ENCODE measurements at places on chromosomes 1 and 21. TPM values are rescaled to one million over a fixed set of nuclear protein-coding genes. Genes with fewer than 3 reads are reported as not detected.

DNA sequence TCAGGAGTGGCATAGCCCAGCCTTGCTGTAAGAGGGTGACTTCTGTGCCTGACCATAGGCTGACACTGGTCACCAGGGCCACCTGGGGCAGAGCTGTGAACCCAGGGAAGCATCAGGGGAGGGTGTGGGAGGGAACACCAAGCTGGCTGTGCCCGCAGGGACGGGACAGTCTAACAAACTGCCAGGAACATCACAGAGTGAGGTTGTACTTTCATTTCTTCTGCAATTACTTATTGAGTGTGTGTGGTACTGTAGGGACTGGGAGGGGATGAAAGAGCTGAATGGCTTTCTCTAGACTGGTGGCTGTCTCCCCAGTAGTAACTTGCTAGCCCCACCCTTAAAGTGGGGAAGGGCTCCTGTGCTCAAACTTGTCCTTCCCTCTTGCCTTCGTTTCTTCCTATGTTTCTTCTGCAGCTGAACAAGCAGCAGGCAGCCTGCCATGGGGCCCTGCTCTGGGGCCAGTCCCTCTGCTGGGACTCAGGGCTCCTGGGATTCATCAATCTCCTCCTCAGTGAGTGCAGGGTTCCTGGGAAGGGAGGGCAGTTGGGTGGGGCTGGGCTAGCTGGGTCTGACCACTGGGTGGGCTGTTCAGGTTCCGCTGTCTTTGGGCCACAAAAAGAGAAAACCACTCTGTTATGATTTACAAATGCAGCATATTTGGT lies 39.7 kb upstream of the ETV3 start:
- H3K4me3 ChIP-seq: no peak overlapping the region
- DNase-seq: no peak
- no peaks in the 10 kb centered on the region for H3K4me1 ChIP-seq
- H3K27ac ChIP-seq: no peak overlapping the region
- H3K36me3 ChIP-seq: no peaks in the 10 kb centered on the region

DNA sequence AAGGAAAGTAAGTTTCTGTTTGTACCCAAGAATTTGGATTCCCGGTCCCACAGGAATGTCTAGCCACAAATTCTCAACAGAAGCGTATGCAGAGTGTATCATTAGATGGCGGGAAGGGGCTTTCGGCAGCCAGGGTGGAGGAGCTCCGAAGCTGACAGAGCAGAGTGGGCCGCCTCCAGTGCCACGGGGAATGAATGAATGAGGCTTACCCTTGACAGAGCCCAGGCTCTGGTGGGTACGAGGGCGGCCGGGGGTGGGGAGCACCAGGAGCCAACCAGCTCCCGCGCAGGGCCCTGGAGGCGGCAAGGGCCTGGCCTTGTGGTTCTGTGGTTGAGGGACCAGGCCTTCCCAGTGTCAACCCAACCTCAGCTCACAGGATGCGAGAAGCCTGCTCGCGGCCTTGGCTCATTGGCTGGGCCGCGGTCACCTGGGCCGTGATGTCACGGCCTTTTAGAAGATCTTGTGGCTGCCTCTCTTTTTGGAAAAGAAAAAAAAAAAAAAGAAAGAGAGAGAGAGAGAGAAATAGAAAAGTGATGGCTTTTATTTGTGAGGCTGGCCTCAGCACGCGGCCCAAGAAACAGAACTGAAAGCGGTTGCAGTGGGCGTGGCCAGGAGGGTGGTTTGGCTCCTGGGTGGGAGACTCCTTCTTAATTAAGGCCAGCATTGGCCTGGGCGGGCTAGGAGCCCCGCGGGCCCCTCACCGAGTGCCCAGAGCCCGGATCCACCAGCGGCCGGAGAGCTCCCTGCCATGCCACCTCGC lies 34.9 kb upstream of the RUNX3 start:
- DNase-seq: no peak
- no peaks in the 10 kb centered on the region for H3K36me3 ChIP-seq
- H3K27me3 ChIP-seq: no peaks in the 10 kb centered on the region
- H3K4me3 ChIP-seq: no peak overlapping the region

GRCh38 chr1:114088392-114089299 lies 65.0 kb downstream of the SYT6 start:
- no peaks in the 10 kb centered on the region for H3K36me3 ChIP-seq
- DNase-seq: peak; percentile 27
- no peak overlapping the region for H3K4me3 ChIP-seq
- peaks cover 4% of the 10 kb centered on the region for H3K27me3 ChIP-seq

DNA sequence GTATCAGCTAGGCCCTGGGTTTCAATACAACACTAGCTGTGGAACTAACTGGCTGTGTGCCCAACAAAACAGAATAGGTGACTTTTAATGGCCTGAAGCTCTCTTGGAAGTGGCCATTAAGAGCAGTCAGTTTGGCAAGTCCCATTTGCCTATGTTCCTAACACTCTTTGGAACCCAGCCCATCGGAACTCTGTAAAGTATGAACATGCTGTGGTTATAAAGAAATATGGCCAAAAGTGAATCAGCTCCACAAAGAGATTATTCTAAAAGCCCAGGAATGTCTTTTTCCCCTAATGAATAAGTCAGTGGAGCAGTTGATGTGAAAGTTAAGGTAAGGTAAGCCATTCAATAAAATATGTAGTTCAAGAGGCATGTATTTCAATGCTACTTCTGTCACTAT lies 223.7 kb upstream of the ADAMTS5 start:
- H3K4me1 ChIP-seq: no peaks in the 10 kb centered on the region
- no peak overlapping the region for H3K4me3 ChIP-seq
- H3K27me3 ChIP-seq: no peaks in the 10 kb centered on the region
- DNase-seq: no peak
- peak overlapping the region; percentile 36 for H3K27ac ChIP-seq

DNA sequence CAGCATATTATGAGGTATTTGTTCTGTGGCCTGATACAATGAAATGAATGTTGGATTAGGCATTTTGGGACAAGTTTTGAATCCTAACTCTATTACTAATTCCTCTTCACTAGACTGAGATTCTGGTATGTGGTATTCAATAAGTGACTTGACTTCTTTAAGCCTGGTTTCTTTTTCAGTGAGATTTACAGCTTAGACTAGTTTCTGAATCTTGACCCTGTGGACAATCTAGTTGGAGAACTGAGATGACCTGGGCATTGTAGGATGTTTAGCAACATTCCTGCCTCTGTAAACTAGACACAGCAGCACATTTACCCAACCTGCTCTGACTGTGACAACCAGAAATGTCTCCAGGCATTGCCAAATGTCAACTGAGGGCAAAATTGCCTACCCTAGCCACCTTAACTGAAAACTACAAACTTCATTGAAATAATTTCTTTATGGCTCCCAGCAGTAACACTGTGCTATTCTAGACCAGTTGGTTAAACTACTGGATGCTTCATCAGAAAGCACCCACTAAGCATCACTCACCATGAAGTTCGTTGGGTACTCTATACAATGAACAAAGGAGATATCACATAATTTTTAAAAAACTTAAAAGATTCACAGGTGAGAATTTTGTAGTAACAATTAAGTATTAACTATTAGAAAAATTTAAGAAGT lies 16.8 kb downstream of the PTPRC start:
- H3K36me3 ChIP-seq: no peaks in the 10 kb centered on the region
- no peaks in the 10 kb centered on the region for H3K27me3 ChIP-seq
- no peak overlapping the region for H3K4me3 ChIP-seq
- no peak for DNase-seq
- H3K4me1 ChIP-seq: peaks cover 39% of the 10 kb centered on the region
- peak overlapping the region; percentile 92 for H3K27ac ChIP-seq

DNA sequence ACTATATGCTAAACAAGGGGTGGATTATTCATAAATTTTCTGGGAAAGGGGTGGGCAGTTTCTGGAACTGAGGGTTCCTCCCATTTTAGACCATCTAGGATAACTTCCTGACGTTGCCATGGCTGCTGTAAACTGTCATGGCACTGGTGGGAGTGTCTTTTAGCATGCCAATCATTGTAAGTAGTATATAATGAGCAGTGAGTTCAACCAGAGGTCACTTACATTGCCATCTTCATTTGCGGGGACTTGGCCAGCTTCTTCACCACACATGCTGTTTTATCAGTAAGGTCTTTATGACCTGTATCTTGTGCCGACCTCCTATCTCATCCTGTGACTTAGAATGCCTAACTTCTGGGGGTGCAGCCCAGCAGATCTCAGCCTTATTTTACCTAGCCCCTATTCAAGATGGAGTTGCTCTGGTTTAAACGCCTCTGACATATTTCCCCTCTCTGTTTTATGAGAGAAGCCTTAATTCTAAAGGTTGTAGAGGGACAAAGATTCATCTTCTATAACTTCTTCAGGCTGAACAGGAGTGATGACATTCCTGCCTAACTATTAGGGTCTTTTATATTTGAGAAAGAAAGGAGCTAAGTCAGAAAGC lies 60.4 kb downstream of the DIP2A start:
- H3K4me3 ChIP-seq: no peak overlapping the region
- H3K36me3 ChIP-seq: peaks cover 20% of the 10 kb centered on the region

DNA sequence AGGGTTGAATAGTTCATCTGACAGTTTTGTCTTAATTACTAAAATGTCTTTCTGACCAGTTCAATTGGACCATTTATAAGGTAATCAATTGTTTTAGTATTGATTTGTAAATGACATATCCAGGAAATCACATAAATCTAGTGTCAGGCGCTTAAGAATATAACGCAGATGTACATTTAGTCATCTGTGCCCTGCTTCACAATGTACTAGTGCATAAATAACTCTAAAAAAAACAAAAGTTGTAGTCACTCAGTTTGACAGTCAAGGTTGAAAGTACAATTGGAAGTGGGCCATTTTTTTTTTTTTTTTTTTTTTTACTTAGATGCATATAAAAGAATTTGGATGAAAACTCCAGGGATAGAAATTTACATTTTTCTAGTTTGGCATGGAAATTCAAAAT lies 490.4 kb downstream of the PTPRC start:
- H3K27me3 ChIP-seq: no peaks in the 10 kb centered on the region
- H3K4me1 ChIP-seq: no peaks in the 10 kb centered on the region
- no peaks in the 10 kb centered on the region for H3K36me3 ChIP-seq

DNA sequence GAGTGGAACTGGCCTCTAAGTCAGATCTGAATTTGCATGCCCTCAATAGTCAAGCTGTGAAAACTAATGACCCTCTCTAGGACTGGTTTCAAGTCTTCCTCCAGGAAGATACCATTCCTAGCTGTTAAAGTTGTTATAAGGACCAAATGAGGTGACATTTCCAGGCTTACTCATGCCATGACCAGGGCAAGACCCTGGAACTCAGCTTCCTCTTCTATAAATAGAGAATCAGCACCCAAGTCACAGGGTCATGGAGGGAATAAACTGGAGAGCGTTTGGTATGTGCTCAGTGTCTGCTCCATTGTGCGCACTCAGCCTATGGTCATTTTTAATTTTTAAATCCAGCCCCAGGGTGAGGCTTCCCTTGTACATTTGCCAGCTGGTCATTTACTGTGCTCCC lies 2.5 kb downstream of the S100A9 start:
- no peak overlapping the region for H3K27ac ChIP-seq
- H3K4me1 ChIP-seq: no peaks in the 10 kb centered on the region
- no peaks in the 10 kb centered on the region for H3K36me3 ChIP-seq
- DNase-seq: no peak
- no peak overlapping the region for H3K4me3 ChIP-seq

DNA sequence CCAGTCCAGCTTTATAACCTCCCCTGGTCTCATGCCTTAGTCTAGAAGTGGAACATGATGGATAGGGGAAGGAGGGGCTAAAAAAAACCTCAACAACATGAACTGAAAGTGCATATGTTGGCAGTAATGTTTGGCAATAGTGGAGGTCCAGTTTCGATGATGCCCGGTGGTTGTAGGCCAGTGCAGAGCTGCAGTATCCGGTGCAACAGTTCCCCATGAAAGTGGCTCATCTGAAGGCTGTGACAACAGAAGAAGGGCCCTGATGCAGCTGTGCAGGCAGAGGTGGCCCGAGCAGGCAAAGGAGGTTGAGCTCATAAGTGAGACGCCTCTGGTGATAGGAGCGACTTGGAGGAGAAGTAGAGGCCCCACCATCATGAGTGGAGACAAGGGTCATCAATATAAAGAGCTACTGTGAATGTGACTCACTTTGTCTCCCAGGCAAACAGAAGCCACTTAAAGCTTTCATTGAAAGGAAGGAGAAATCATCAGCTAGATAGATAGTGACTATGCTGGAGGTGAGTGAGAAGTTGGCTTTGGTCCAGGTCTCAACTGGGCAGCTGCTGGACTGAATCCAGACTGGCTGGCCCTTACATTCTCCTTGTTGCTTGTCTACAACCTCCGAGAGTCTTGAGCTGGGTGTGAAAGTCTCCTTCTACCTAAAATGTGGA lies 10.2 kb upstream of the CREG1 start:
- no peak overlapping the region for H3K27ac ChIP-seq
- DNase-seq: no peak
- H3K4me1 ChIP-seq: no peaks in the 10 kb centered on the region
- H3K27me3 ChIP-seq: no peaks in the 10 kb centered on the region
- H3K4me3 ChIP-seq: no peak overlapping the region

DNA sequence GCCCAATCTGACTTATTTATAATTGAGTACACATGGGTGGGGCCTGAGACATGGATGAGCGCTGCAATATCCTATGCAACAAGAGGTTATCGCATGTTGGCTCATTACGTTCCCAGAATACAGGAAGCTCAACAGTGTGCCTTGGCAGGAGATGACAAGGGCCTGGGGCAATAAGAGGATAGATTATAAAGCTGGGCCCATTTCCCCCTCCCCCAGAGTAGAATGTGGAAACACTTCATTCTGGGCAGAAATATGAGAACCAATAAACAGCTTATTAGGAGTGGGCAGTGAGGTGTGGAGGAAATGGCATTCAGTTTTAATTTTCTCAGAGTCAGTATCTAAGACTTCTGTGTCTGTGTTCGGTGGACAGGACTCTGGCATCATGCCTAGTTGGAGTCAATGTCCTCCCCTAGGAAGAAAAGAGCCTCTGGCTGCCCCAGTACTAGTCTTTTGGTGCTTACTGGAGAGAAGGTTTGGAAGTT lies 92.8 kb downstream of the PIK3R3 start:
- peaks cover 4% of the 10 kb centered on the region for H3K36me3 ChIP-seq
- H3K4me1 ChIP-seq: peaks cover 31% of the 10 kb centered on the region
- no peak overlapping the region for H3K27ac ChIP-seq

GRCh38 chr1:173248247-173248940 lies 41.3 kb upstream of the TNFSF4 start:
- H3K4me3 ChIP-seq: no peak overlapping the region
- no peaks in the 10 kb centered on the region for H3K4me1 ChIP-seq
- peaks cover 4% of the 10 kb centered on the region for H3K36me3 ChIP-seq
- H3K27ac ChIP-seq: no peak overlapping the region

The TCHH gene
- not detected for polyA plus RNA-seq

The NBPF4 gene
- not detected for polyA plus RNA-seq

The OVAAL gene
- polyA plus RNA-seq: not detected

The ARTN gene
- 0.26 TPM for polyA plus RNA-seq

The LMNA gene
- 726 TPM for polyA plus RNA-seq

The FMO1 gene
- polyA plus RNA-seq: not detected

The EPHB2 gene
- 18.6 TPM for polyA plus RNA-seq

The DPM3 gene
- polyA plus RNA-seq: 307 TPM
